D341Med (cell line): ENCODE measurements at places on chromosomes 2 and 18.
A peak's percentile ranks its signal among the peaks of the same experiment; 100 is the strongest.

DNA sequence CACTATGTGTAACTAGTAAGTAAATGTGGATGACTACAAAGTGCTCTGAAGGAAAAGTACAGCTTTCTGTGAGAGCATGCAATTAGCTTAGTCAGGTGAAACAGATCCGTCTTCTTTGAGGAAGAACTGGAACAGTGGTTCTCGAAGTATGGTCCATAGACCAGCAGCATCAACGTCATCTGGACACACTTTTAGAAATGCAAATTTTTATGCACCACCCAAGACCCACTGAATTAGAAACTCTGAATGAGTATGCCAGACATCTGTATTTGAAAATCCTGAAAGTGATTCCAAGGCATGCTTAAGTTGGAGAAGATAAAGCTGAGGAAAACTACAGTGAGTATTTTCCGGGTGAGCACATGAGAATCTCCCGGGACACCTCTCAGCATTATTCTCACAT, 130.7 kb upstream of the SPHKAP start:
- DNase-seq, result no peak

DNA sequence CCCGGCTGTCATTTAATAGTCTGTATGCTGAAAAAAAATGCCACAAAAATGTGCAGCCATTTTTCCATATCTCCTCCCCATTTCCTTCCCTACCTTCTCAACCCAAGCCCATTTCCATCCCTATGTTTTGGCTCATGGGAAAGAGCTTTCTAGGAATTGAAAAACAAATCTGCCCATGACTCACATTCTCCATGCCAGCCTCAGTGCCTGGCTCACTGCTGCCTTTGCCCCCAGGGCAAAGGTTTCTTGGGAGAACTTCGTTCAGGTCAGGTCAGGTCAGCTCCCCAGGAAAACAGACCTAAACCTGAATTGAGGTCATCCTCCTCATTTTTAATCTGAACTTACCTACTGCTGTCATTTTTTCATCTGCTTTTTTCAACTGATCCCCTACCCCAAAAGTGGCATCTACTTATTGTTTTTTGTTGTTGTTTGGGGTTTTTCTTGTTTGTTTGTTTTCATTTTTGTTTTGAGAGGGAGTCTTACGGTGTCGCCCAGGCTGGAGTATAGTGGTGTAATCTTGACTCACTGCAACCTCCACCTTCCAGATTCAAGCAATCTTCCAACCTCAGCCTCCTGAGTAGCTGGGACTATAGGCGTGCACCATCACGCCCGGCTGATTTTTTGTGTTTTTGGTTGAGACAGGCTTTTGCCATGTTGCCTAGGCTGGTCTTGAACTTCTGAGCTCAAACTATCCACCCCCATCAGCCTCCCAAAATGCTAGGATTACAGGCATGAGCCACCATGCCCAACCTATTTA, 66.7 kb downstream of the FECH start:
- no peak for DNase-seq

DNA sequence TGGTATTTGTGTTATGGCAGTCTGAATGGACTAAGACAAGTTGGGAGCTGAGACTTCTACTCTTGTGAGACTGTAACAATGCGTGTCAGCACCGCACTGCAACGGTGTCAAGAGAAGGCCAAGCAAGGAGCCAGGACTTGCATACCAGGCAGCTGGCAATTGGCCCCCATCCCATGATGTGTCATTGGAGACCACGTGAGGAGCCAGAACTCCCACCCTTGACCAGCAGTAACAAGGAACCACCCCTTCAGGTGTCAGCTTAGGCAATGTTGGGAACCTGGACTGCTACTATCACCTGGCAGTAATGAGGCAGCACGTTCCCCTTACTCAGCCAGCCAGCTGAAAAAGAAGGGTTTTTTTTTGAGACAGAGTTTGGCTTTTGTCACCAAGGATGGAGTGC, 32.7 kb upstream of the AGFG1 start:
- DNase-seq, result no peak

GRCh38 chr18:64365106-64365505, 216.2 kb upstream of the LINC00305 start:
- no peak for DNase-seq

GRCh38 chr2:218777276-218777990, 4.5 kb upstream of the CYP27A1 start:
- no peak for DNase-seq

- DNase-seq, result peak; percentile 67
These were observed 180.5 kb downstream of the DIS3L2 start for GRCh38 chr2:232142049-232142448.

- peak; percentile 67 for DNase-seq
These were observed 36.5 kb downstream of the SEMA4F start for GRCh38 chr2:74690571-74690970.

DNA sequence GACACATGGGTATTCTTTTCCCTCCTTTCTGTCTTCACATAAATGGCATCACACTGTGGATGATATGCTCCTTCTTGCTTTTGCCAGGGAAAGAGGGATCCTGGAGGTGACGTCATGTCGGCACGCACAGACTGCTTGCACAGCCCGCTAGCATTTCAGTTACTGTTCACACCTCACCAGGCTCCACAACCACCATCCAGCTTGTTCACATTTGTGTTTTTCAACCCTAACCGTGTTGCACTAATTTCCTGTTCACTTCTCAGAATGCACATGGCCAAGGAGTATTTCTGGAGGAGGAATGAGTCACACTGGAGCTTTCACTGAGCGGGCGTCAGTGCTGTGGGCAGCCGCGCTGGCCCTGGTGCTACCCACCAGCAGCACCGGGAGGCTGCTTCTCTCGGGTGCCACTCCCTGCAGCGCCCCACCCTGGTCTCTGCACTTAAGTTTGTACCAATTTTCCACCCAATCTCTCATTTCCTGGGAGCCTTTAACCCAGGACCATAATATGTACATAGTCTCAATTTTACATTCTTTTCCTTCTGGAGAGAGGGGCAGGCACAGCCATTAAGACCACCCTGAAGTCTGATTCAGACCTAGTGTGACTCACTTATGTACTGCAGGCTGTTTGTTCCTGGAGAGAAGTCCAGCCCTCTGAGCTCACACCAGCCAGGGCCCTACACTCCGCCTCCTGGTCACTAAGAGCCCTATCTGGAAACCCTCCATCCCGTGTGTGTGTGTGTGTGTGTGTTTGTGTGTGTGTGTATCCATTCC, 65.1 kb downstream of the MBP start:
- no peak for DNase-seq

DNA sequence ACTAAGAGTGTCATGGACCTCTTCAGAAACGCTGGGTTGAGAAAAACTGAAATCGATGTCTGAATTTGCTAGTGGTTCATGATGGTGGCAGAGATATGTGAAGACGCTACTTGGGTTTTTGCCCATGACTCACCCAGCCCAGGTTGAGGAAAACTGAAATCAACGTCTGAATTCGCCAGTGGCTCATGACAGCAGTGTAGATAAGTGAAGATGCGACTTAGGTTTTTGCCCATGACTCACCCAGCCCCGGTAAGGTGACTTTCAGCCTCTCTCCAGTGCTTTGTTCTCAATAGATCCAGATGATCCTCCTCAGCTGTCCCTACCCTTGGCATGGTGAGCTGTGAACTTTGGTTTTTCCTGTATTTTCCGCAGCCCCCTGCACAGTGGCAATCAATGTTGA, 105.3 kb upstream of the SIX3 start:
- DNase-seq, result no peak

DNA sequence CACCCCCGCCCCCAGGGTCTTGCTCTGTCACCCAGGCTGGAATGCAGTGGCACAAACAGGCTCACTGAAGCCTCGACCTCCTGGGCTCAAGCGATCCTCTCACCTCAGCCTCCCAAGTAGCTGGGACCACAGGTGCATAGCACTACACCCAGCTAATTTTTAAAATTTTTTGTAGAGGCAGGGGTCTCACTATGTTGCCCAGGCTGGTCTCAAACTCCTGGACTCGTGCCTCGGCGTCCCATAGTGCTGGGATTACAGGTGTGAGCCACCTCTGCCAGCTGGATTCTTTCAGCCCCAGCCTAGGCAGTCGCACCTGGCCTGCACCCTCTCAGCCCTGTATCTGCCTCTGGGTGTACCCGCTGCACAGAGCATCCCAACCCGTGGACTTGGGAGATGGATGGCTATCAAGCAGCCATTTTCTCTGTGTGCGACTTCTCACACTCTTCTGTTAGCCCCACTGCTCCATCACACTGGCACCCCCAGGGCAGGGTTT, 166.4 kb upstream of the HAAO start:
- no peak for DNase-seq

- DNase-seq, result no peak
These were observed 3.0 kb upstream of the TGFA start for GRCh38 chr2:70556608-70557007.

GRCh38 chr2:211534632-211535031, 978.2 kb downstream of the CPS1 start:
- DNase-seq, result no peak

GRCh38 chr2:202762556-202762955, 109.0 kb downstream of the ICA1L start:
- DNase-seq, result no peak

GRCh38 chr2:141554810-141555209, 576.0 kb downstream of the LRP1B start:
- DNase-seq, result peak; percentile 32

- DNase-seq, result no peak
These were observed 59.8 kb downstream of the EPAS1 start for GRCh38 chr2:46356991-46357390.

DNA sequence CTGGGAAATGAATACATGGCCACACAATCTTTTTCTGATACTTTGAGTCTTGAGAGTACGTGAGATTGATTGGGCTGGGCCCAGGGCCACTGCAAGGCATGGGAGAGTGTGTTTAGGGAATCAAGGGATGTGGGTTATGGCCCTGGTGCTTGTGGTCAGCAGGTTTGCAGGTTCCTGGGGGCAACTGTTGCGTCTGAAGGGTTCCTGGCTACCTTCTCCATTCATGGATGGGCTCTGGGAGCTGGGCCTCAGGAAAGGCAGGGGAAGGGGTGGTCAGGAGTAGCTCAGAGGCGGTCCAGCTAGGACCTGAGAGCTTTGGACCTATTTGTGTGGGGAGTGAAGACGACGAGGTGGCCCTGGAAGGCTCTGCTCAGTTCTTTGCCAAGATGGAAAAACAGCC, 8.4 kb upstream of the ZAP70 start:
- no peak for DNase-seq

GRCh38 chr2:1729242-1729641, 15.1 kb downstream of the PXDN start:
- no peak for DNase-seq

GRCh38 chr2:9884436-9884835, 41.2 kb downstream of the TAF1B start:
- no peak for DNase-seq
